ENCODE measurements at places on chromosomes 11 and 22.

DNA sequence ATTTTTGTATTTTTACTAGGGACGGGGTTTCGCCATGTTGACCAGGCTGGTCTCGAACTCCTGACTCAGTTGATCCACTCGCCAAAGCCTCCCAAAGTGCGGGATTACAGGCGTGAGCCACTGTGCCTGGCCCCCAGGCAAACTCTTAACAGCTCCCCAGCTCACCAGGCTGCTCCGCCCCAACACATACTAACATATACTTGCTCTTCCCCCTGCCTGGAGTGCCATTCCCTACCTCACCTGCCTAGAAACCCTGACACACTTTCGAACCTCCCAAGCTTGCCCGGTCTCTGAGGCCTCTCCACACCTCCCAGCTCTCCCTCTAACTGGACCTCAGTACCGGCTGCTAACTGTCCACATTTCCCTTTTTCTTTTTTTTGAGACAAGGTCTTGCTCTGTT is 8.5 kb downstream of the MAP4K2 start:
- no peak for DNase-seq

- no peak for DNase-seq
Observed at GRCh38 chr11:122309262-122309925, 193.4 kb upstream of the BLID start.

GRCh38 chr11:121696931-121697670 is 244.3 kb upstream of the SORL1-AS1 start:
- no peak for DNase-seq

DNA sequence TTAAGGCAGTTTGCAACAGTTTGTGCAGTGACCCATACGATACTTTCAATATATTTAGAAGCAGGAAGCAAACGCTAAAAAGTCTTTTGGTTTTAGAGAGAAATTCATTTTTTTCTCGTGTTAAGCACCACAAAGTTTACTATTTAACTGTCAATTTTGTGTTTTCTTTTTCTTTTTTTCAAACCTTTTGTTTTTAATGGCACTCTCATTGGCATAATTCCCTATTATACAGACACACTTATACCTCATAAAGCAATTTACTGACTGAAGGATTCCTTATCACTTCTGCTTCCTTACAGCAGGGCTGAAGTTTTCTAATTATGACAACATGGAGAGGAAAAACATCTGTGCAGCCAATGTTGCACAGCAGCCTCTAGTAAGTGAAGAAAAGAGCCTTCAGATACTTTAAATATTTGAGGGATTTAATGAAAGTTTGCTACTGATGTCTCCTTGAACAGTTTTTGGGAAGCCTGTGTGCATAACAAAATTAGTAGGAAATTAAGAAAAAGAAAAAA is 2191.2 kb downstream of the LRRC4C start:
- DNase-seq: no peak

DNA sequence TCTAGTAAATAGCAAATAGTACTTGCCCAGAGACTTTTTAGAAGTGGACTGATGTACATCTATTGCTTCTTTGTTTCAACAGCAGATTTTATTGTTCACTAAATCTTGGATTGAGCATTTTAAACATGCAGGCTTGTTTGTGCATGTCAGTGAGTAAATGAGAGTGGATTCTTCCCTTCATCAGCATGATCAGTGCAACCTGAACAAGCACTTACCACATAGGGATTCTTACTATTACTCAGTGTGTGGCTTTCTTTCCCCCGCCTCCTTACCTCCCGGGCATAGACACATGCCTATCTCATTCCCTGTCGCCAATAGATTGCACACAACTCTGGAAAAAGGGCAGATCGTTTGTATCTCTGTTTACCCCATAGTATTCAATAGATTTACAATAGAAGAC is 197.5 kb downstream of the C11orf87 start:
- no peak for DNase-seq

DNA sequence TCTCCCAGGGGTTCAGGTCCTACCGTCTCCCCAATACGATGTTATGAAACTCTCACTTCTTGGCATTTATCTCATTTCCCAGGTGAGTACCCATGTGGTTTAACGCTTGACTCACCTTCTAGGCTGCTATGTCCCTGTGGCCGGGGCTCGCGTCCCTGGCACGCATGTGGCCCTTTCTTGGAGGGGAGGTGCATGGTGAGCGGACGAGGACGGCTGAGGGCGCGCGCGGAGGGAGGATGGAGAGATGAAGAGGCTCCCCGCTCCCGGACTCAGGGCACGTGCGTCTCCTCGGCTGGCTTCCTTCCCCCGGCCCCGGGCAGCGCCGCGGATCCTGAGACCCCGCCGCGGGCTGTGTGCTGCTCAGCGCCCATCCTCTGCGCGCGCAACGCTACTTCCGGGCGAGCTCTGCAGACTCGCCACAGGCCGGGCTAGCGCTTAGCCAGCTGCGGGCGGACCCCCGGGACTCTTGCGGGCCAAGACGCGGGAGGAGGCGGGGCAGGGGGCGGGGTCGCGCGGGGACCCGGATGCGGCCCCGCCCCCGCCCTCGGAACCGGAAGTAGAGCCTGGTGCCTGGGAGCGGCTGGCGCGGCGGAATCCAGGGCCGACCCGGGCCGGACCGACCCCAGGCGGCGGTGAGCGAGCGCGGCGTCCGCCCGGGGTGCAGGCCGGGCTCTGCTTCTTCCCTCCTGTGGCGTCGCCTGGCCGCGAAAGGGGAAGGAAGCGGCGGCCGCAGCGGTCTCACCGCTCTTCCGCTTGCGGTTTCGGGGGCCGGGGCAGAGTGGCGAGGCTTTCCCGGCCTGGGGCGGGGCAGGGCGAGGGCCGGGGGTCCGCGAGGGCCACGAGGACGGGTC is at the start of gene CTTN:
CTTN (plus strand) TSS at position 547 of the 851 bp plus-strand sequence. CDS start 8,769 bp downstream, outside the sequence.
- peak; percentile 48 for DNase-seq

- DNase-seq: no peak
Observed at GRCh38 chr11:102791271-102792036, 6.5 kb downstream of the MMP1 start.

DNA sequence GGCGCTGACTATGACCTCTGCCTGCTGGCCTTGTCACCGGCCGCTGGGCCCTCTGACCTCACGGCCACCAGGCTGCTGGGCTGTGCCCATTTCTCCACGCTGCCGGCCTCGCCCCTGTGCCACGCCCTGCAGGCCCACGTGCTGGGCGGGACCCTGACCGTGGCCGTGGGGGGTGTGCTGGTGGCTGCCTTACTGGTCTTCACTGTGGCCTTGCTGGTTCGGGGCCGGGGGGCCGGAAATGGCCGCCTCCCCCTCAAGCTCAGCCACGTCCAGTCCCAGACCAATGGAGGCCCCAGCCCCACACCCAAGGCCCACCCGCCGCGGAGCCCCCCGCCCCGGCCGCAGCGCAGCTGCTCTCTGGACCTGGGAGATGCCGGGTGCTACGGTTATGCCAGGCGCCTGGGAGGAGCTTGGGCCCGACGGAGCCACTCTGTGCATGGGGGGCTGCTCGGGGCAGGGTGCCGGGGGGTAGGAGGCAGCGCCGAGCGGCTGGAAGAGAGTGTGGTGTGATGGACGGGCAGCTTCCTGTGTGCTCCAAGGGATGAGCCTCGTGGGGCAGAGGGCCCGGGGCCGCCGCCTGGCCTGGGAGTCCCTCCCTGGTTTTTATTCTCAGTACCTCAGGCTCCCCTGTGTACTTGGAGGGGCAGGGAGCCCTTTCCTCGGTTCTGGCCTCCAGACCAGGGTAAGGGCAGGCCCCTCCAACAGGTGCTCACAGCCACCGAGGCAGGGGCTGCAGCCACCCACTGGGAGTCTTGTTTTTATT is 3.0 kb downstream of the LRFN4 start:
- no peak for DNase-seq

DNA sequence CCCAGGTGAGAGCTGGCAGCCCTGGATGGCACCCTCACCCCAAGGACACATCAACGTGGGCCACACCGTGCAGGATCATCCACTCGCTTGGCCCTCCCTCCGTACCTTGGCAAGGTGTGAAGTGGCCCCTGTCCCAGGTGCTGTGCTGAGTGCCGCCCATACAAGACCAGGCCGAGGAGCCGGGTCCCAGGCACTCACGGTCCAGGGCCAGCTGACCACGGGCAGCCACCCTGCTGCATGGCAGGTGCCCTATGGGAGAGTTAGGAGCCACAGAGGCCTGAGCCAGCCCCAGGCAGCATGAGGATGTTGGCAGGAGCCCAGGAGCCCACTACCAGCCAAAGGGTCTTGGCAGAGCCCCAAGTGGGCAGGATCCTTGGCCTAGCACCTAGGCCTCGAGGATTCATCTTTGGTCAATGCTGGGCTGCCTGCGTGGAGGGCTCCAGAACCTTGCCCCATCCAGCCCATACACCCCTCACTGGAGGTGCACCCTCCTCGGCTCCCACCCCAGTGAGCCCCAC is 19.6 kb downstream of the RTN4R start:
- DNase-seq: no peak

DNA sequence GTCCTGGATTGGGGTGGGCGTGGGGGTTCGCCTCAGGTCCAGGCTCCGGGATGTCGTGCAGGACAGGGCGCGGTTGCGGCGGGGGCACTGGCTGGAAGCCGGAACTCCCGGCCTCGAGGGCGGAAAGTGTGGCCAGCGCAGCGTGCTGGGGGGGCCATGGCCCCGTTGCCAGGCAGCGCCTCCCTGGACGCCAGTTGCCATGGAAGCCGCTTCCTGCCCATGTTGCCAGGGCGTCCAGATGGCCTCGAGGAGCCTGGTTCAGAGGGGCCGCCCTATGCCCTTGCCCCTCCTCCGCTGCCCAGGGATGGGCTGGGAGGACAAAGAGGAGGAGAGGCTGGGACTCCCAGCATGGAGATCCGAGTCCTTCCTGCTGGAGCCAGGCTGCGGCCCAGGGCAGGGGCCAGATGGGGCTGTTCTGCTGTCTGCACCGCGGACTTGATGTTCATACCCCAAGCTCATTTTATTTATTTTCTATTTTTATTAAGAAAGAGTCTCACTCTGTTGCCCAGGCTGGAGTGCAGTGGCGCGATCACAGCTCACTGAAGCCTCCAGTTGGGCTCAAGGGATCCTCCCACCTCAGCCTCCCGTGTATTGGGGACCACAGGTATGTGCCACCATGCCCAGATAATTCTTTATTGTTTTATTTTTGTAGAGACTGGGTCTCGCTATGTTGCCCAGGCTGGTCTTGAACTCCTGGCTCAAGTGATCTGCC is 4.6 kb upstream of the CCDC188 start:
- DNase-seq: no peak

DNA sequence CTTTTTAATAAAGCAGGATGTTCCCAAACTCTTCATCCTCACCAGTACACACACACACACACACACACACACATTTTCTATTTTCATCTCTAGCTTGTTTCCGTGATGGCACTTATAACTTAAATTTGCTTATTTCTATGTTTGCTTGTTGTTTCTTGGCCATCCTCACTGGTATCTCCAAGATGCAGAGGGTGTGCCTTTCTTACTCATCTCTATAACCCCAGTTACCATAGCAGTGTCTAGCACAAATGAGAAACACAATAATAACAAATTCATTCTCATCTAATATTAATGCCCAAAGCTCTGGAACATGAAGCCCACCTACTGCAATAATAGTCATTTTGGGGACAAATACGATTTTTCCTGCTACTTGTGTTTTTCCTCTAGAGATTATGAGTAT is 156.3 kb downstream of the GRM5 start:
- no peak for DNase-seq

GRCh38 chr11:69156673-69157155 is 979 bp downstream of the SMIM38 start:
- no peak for DNase-seq

DNA sequence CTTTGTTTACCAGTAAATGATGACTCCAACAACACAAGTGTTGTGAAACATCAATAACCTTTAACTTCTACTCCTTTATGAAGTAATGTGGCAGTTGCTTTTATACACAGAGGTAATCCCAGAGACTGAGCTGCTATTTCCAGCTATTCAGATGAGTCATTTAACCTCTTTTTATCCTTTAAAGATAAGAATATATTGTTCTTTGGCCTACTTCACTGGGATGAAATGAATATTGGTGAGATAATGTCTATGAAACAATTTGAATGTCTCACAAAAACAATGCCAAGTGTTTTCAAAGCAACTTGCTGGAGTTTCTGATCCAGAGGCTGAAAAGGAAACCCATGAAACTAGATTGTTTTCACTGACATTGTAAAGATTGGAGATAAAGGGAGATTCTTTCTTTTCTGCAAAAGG is 564.4 kb upstream of the LUZP2 start:
- DNase-seq: no peak

DNA sequence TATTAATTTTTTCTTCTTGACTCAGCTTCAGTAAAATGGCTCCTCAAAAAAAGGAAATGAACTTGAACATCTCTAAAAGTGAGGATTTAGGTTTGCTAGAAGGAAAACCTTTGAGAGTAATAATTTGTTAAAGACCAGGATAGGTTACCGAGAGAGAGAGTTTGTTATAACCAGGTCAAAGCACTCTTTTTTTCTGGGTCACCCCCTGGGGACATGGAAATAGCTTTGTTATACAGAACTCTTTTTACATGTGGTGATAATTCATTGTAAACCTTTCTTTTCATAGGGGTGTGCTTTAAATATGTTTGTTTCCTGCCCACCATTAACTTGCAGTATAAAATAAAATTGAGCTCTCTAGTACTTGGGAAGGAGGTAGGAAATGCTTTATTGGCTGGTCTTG is 47.7 kb downstream of the DNAJC24 start:
- DNase-seq: no peak

DNA sequence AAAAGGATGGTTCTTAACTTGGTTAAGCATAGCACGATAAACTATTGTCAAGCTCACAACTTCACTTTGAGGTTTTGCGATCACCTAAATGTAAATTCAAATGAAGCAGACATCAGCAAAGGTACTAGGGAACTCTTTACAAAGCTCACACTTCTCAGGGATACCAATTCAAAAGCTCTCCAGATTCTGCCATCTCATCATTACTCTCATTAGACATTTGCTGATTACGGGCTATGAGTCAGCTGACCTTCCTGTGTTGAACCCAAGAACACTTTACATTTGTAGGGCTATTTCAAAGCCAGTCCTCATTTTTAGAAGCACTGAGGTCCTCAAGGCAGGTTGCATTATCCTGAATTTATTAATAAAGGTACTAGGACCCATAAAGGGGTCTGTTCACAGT is 28.4 kb upstream of the IZUMO1R start:
- no peak for DNase-seq

- DNase-seq: no peak
Observed at GRCh38 chr11:126190792-126191191, 20.7 kb downstream of the RPUSD4 start.

DNA sequence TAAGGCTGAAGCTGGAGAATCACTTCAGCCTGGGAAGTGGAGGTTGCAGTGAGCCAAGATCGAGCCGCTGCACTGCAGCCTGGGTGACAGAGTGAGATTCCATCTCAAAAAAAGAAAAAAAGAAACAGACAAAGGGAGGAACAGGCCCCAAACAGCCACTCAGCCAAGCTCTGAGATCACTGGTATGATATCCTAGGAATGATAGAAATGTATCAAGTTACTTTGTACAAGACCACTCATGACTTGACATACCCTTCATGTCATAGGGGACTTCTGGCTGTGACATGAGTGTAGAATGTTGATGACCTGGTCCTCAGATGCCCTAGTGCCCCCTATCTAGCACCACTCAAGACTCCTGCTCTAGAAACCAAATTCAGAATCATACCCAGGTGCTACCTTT is 216.5 kb downstream of the NAV2 start:
- no peak for DNase-seq

All from activated CD4-positive, CD25-positive, alpha-beta regulatory T cell (primary cell).